ENCODE measurements at places on chromosomes 6 and 20.

DNA sequence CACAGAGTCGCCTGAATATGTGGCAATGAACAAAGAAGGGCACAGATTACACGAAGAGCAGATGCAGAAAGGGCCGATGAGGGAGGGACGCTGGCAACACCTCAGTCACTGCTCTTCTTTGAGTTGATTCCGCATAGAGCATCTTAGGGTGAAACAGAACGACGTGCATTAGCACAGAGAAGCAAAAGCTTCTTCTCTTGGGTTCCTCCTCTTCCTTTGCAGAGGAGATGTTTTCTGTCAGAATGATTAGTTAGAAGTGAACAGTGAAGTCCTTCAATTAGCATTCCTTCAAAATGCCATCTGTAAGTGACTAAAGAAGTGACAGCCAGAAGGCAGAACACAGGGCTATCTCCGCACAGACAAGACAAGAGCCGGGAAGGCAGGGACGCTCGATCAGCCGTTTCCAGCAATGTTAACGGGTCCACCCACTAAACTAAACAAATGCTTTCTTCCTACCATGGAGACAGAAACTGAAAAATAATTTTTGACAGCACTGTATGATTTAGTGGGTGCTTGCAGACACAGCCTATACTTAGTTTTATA is 219.8 kb upstream of the AGPAT4 start:
- DNase-seq = no peak

DNA sequence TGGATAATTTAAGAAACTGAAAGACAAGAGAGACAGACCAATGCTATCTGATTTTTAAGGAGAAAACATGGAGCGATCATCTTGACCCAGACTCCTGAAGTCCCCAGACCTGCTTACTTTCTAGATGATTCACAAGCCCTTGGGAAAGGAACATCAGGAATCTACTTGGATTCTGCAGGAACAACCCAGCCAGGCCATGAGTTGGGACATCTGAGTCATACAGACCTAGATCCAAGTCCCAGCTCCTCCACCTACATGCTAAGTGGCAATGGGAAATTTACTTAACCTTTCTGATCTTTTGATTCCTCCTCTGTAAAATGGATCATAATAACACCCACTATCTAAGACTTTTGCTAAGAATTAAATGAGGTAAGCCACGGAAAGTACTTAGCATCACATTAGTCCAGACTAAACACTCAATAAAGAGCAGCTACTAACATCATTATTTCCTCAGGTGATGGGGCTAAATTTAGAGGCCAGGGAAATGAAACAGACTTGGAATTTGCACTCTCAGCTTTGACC is 61.0 kb upstream of the MAFB start:
- no peak for DNase-seq

- DNase-seq = no peak
Measured at GRCh38 chr20:22679197-22679596, 94.8 kb upstream of the FOXA2 start.

- no peak for DNase-seq
Measured at GRCh38 chr20:60576236-60576635, 618.0 kb downstream of the CDH26 start.

DNA sequence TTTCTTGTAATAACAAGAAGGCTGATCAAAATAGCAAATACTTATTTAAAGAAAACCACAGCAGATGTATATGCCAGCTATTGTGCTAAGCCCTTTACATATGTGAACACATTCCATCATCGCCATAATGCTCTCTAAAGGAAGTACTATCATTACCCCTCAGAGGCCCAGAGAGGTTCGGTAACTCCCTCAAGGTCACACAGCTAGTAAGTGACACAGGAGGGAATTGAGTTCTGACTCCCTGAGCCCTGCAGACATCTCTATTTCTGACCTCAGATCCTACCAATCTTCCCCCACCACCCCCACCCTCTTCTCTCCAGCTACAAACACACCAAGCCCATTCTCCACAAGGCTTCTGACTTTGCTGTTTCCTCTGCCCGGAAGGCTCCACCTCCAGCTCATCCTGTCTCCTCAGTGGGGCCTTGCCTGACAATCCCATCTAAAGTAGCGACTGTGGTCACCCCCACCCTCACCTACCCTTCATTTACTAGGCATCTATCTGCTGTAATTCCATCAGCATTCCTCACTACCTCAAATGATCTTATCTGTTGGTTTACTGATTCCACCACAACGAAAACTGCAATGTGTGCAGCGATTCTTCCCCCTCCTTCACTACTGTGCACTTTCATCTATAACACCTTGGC is 234.5 kb downstream of the LRFN2 start:
- no peak for DNase-seq

DNA sequence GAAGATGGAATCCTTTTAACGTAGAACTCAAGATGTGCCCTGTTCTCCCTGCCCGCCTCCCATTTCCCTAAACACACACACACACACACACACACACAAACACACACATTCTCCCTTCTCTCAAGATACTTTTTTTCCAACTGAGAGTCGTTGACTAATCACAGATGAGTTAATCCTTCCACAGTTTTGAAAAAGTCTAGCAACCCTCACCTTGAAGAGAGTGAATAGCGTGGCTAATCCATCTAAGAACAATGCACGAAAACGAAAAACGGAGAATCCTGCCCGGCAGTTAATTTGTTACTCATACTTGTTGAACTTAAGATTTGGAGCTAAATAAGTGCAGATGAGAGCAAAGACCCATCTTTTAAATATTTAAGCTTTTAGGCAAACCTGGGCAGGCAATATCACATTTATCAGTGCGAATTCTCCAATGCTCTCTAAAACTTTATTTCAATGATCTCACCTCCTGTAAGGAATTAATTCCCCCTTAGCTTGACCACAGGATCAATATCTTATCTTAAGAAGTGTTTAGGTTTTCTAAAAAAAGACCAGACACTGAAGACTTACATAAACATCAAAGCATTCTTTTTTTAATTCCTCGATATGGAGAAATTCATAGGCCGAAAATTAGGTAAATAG is 1.1 kb downstream of the AGPAT4 start:
- no peak for DNase-seq

- DNase-seq = no peak
Measured at GRCh38 chr20:25032478-25033264, 25.3 kb downstream of the ACSS1 start.

- DNase-seq = no peak
Measured at GRCh38 chr6:16731478-16732051, 29.7 kb downstream of the ATXN1 start.

DNA sequence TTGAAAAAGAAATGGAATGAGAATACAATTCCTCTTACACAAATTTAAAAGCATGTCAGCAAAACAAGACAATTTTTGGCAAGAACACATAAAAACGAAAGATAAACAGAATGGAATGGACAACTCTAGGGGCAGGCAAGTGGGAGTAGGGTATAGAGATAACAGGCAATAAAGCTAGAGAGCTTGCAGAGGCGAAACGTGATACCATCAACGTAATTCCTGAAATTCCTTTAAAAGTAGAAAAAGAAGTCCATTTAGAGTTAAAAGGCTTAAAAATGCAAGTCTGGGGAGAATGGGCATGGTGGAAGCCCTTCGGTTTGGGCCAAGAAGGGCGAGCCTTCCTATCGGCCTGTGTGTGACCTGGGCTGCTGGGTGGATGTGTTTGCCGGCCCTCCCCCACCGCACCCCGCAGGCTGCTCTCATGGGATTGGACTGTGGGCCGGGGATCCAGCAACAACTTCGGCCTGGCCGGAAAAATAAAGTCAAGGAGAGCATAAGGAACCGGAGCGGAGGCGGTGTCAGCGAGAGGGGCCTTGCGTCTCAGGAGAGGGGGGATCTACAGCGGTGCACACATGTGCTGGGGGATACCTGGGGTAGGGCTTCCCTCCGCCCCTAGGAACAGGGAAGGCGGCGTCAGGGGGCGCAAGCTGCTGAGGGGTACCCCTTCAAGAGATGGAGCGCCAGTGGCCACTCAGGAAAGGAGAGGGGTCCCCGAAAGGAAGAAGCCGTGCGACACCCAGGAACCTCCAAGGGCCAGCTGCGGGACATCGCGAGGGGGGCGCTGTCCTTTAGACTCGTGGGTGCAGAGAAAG is 4.1 kb downstream of the TMEM239 start:
- DNase-seq = no peak

DNA sequence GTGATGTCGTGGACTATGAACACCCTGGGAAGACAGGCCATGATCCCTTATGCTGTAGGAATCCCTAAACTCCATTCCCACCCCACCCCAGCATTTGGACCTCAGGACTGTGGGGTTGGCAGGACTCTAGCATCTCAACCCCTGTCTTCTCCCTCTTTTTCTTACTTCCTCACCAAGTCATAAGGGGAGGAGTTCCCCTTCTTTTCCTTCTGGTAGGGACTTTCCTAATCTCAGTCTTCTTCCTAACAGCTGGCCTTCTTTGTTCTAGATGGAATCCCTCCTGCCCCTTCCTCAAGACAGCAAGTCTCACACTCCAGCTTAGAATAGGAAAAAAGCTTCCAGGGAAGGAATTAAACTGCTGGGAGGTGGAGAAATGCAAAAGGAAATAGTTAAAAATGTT is 2.3 kb upstream of the SIRPB2 start:
- no peak for DNase-seq

GRCh38 chr20:31440012-31440659 is at the start of gene DEFB123:
Gene DEFB123, plus strand, starts transcription at chr20:31440632. Its CDS starts 67 bp downstream, at chr20:31440699.
- no peak for DNase-seq

DNA sequence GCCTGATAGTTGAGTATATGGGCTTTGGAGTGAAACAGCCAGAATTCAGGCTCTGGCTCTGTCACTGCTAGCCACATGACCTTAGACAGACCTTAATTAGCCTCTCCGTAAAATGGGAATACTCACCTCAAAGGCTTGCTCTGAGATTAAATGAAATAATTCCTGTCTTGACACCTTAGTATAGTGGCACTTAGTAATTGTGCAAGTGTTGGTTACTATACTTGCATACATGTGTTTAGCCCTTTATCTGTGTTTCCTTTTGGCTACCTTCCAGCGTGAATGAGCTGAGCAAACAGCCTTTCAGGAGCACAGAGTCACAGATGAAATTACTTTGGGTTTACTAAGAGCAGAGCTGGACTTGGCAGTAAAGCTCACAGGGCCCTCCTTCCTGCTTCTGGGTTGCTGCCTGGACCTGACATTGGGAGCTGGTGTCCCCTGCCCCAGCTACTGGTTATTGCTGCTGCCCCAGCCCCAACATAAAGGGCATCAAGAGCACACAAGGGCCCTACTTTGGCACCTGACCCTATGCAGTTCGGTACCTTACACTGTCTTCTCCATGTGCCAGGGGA is 32.8 kb downstream of the CD164 start:
- DNase-seq = no peak

- no peak for DNase-seq
Measured at GRCh38 chr6:17933716-17934115, 53.7 kb downstream of the KIF13A start.

DNA sequence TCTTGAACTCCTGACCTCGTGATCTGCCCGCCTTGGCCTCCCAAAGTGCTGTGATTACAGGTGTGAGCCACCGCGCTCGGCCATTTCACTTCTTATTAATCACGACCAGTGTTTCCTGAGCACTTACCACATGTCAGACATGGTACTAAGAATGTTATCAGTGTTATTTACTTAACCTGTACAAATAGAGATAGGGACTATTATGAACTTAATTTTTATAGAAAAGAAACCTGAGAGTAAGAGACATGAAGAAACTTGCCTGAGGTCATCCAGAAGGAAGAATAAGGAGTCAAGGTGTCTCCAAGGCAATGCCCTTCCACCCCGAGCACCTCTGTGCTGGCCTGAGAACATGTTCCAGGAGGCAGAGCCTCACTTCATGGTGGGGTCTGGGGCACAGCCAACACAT is 29.3 kb upstream of the EZR start:
- DNase-seq = no peak

DNA sequence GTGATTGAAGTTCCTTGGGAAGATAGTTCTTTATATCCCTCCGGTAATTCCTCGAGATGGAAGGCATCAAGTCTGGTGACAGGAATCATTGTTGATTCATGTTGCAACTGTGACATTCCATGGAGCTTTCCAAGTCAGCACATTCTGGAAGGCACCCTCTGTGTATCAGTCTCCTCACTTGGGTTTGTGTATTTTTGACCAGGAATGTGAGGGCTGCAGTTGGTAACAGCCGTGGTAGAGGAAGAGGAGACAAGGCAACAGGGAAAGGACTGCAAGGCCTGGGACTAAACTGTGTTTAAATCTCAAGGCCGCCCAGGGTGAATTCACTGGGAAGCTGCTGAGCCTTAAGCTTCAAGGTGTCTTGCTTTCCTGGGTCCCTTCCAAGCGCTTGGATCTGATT is 99.0 kb downstream of the CLIC5 start:
- DNase-seq = no peak

- no peak for DNase-seq
Measured at GRCh38 chr20:49063279-49063678, 17.2 kb downstream of the CSE1L start.

- no peak for DNase-seq
Measured at GRCh38 chr6:45637611-45638257, 260.0 kb upstream of the SUPT3H start.

- DNase-seq = no peak
Measured at GRCh38 chr20:63891061-63892002, 3.6 kb upstream of the DNAJC5 start.

DNA sequence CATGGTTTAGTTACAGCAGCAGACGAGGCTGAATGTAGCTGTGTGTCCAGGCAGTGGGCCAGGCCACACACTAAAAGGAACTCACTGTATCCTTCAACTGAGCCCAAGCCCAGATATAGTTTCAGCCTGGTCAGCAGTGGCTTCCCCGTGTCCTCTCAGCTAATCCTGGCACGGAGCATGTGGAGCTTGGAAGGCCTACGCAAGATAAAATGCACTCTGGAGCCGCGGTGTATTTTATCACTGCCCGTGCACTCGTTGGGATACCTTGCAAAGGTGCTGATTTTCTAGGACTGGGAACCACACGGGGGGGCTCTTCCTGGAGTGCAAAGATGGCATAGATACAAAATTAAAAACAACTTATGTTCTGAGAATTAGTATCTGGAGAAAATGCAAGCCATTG is 48.4 kb upstream of the IYD start:
- no peak for DNase-seq

DNA sequence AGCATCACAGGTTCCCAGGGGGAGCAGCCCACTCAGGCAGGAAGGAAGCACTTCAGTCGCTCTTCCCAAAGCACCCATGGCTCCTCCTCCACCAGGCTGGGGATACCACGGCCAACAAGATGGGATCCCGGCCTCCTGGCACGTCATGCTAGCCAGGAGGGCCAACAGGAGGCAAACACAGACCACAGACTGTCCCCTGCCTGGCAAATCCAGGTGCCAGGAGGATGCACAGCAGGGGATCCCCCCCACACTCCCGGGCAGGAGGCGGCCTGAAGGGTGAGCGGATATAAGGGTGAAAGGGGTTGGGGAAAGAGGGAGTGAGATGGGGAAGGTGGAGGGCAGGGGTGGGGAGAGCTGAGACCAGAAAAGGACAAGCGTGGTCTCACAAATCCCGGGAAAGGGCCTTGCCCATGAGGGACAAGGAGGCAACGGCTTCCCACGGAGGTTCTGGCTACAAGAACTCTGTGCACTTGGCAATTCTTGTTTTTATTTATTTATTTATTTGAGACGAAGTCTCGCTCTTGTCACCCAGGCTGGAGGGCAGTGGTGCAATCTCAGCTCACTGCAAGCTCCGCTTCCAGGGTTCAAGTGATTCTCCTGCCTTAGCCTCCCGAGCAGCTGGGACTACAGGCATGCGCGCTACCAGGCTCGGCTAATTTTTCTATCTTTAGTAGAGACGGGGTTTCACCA is 7.2 kb downstream of the PXDC1 start:
- no peak for DNase-seq

- DNase-seq = no peak
Measured at GRCh38 chr6:138161338-138162110, at the start of gene ARFGEF3. Gene ARFGEF3, plus strand, starts transcription at chr6:138161939. Its CDS starts 148 bp downstream, at chr6:138162087.

Measured in cortex of kidney (tissue), 1 donor.